Activated CD4-positive, alpha-beta T cell treated with anti-CD3 and anti-CD28 coated beads, Interleukin-2, amount 50 U/mL, for 16 hours (primary cell): ENCODE measurements at places on chromosomes 1 and 21.

DNA sequence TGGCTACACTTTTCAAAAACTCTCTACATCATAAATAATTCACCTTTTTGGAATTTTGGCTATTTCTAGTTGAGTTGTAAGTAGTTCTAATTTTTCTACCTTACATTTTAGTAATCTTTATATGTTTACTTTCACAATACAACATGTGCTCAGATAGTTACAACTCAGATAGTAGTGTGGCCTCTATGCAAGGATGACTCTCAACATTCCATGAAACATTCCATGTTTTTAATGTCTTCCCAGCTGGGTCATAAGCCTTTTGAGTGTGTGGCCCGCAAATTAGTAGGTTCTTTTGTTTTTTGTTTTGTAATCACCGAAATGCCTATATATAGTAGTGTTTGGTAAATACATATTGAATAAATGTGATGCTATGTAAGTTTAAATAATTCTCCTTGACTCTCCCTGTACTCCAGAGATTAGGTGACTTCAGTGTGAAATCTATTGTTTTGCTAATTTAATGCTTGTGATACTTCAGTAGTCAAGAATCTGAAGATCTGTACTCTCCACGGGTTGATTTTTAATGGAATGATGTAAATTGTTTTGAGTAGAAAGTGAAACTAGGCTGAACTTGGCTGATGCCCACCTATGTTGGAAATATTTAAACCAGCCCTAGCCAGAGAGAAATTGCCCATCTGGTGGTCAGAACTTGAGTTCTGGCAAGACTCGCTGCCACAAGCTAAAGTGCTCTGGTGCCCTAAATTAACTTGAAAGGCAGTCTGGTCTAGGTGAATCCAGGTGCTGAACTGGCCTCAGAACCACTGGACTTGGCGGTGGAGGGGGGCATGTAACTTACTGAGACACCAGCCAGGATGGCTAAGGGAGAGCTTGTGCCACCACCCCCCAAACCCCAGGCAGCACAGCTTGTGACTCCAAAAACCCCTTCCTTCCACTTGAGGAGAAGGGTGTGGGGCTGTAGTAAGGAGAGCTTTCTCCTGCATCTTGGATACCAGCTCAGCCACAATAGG, 165.6 kb downstream of the USP25 start:
- DNase-seq: no peak

DNA sequence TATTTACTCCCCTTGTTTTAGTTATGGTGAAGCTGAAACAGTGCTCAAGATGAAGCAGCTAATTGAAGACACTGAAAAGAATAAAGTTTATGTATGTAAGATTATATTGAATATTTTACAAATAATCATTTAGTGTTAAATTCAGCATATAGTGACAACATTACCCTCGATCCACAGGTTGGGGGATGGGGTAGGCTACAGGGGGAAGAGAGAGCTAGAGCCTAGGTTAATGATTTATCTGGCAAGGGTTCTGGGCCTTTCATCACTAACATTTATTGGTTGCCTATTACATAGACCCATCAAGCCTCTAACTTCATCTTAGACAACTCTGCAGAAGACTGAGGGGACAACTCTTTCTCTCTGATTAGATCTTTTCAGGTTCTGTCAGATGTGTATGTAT, 21.3 kb downstream of the ZCCHC17 start:
- DNase-seq: no peak

DNA sequence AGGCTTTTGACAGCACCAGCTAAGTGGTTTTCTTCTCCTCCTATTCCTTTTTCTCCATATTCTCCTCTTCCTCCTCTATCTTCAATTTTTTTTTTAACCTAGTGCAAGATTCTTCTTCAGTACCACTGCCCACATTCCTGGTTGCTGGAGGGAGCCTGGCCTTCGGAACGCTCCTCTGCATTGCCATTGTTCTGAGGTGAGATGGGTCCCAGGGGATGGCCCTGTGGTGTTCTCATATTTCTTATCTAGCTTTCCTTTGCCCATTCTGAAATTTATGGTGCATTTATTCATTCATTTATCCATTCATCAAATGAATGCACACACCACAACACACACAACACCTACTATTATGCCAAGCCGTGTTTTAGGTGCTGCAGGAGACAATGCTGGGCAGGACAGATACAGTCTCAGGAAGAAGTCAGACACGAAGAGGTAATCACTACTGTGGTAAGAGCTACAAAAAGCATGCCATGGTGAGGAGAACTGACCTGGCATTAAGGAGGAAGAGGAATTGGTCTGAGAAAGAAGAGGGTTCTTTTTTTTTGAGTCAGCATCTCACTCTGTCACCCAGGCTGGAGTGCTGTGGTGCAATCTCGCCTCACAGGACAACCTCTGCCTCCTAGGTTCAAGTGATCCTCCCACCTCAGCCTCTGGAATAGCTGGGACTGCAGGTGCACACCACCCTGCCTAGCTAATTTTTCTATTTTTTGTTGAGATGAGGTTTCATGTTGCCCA, 47.5 kb upstream of the TDRD10 start:
- DNase-seq: no peak

- DNase-seq: no peak
These were observed 977 bp downstream of the LCA5L start for GRCh38 chr21:39444421-39445180.

- DNase-seq: no peak
These were observed 118.6 kb downstream of the LRIG2 start for GRCh38 chr1:113191579-113192076.

DNA sequence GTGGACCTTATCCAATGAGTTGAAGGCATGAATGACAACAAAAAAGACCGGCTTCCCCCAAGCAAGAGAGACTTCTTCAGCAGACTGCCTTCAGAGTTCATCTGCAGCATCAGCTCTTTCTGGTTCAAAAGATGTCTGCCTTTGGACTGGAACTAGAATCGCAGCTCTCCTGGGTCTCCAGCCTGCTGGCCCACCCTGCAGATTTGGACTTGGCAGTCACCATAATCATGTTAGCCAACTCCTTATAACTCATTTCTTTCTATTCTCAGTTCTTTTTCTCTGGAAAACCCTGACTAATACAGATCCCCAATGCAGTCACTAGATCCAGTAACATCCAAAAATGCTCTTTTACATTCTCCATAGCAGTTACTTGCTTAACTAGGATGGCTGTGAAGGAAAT, 89.2 kb upstream of the MARK1 start:
- DNase-seq: no peak

GRCh38 chr21:45836694-45837670, 144.6 kb upstream of the COL6A1 start:
- DNase-seq: no peak

DNA sequence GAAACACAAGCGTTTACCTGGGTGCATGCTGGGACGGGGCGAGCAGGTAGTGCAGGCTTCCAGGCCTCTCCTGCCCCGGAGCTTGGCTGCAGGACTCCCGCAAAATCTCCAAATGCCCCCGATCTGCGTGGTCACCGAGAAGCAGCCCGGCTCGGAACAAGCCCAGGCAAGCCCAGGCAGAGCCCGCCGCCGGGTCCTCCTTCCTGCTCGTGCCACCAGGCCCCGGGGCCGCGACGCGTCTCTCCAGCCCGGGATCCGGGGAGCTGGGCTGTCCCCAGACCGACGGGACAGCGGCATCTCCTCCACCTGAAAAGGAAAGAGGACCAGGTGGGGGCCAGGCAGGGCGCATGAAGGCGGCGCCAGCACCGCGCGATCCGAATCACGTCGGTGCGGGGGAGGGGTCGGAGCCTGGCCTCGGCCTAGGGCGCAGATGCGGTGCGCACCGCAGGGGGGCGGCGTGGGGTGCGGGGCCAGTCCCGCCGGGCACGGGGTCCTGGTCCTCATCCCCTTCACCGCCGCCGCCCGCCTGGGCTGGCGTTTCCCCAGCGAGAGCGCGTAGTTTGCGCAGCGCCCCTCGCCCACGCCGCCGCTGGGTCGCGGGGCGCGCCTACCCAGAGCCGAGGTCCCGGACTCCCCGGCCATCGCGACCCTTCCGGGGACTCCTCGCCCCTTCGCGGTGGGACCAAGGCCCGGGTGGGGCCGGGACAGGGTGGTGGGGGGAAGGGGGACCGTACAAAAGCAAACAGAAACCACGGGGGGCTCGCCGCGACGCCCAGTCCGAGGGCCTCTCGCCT, 52.4 kb upstream of the H6PD start:
- DNase-seq: no peak

- no peak for DNase-seq
These were observed 3.3 kb upstream of the S100A3 start for GRCh38 chr1:153552335-153552734.

GRCh38 chr1:116064616-116065015, 46.6 kb upstream of the MAB21L3 start:
- DNase-seq: no peak

- DNase-seq: no peak
These were observed 138.9 kb upstream of the SOD1 start for GRCh38 chr21:31520561-31521098.

DNA sequence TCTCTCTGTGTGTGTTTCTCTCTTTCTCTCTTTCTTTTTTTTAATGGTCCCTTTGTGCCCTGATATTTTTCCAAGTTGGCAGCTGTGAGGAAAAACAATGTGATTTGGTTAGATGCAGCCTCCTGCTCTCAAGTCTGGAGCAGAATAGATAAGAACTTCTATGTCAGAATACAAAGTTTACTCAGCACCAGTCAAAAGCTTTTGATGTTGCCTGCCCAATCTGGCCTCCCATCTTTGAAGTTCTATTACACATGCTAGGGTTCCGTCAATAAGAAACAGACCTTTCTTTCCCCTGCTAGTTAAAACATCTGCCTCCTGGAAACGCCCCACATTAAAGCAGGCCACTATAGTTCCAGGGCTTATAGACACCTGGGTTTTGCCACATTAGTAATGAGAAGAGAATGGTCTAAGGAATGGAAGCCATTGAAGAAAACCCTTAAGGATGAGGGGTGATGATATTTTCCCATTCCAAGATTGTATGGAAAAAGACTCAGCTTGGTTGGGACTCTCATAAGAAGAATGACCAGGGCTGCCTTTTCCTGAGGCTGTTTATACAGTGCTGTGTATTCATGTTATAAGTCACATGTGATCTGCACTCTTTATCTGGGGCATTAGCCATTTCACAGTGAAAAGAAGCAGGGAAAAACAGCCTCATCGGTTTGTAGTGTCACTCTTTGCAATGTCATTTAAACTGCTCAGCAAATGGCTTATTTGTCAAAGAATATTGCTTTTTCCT, 414.7 kb upstream of the PROX1 start:
- no peak for DNase-seq

GRCh38 chr1:175540896-175541645, 202.3 kb downstream of the TNR start:
- no peak for DNase-seq

DNA sequence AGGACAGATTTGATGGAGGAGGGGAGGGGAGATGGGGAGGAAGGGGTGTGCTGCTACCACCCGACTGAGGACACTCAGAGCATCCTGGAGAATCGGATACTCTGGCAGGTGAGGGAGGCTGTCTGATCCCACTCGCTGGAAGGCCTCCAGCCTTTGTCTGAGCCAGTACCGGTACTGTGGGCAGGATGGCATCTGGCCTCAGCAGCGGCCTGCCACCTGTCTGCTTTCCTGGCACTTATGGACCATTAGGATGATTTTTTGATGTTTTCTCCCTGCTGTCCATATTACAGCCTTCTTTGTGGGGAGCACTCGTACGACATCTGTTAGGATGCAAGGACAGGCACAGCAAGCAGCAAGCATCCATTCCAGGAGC, 11.5 kb downstream of the ATP2B4 start:
- DNase-seq: no peak

- DNase-seq: no peak
These were observed 1651.0 kb downstream of the NCAM2 start for GRCh38 chr21:22649246-22649645.
